ENCODE measurements at places on chromosomes 2 and 18. TPM values are rescaled to one million over a fixed set of nuclear protein-coding genes. Genes with fewer than 3 reads are reported as not detected.

Gene STON1
- total RNA-seq = not detected

Gene SLC16A14
- total RNA-seq = 1.5 TPM

Gene LBX2
- total RNA-seq = 4.0 TPM

Gene GPR39
- 9.8 TPM for total RNA-seq

Gene REG3A
- total RNA-seq = not detected

Gene ASTL
- not detected for total RNA-seq

Gene CFAP210
- total RNA-seq = 0.33 TPM

Gene ZSWIM2
- total RNA-seq = not detected

Gene GAREM2
- 9.7 TPM for total RNA-seq

Gene NAT8
- not detected for total RNA-seq

Gene INO80B
- 55.8 TPM for total RNA-seq

Gene TCF23
- total RNA-seq = not detected

Gene CFC1
- total RNA-seq = not detected

Gene AAK1
- total RNA-seq = 19.7 TPM

Gene IL1A
- 0.15 TPM for total RNA-seq

Gene CRYGC
- total RNA-seq = not detected

Measured in A549 treated with CpdA at 1 μM for 4 hours (cell line).